ENCODE measurements at places on chromosomes 4 and X. TPM values are rescaled to one million over a fixed set of nuclear protein-coding genes. Genes with fewer than 3 reads are reported as not detected.

GRCh38 chr4:5050520-5051277 lies 581 bp upstream of the STK32B start:
- peak overlapping the region; percentile 94 for H3K4me3 ChIP-seq
- peak overlapping the region; percentile 91 for H3K27ac ChIP-seq
- no peaks in the 10 kb centered on the region for H3K27me3 ChIP-seq
- peaks cover 36% of the 10 kb centered on the region for H3K4me1 ChIP-seq

ETDA gene
- not detected for total RNA-seq

DNA sequence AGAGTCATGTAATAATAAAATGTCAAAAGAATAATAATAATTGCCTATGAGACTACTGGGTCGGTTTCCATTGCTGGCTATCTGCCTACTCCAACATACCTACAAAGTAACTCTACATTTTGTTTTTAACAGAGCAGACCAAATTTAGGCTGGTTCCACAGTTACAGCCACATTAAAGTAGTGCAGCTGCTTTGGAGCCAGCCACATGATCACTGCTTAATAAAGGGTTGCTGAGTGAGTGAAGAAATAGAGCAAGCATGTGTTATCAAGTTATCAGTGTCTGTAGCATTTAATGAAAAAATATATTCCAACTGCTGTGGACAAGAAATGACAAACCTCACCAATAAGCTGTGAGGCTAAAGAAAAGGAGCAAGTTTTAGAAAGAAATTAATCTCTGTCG lies 782.3 kb downstream of the PCDH18 start:
- H3K27me3 ChIP-seq = no peaks in the 10 kb centered on the region
- no peak overlapping the region for H3K4me3 ChIP-seq
- H3K27ac ChIP-seq = no peak overlapping the region

GRCh38 chrX:13346646-13347045 lies 26.8 kb upstream of the ATXN3L start:
- peaks cover 2% of the 10 kb centered on the region for H3K4me1 ChIP-seq
- DNase-seq = no peak
- H3K27ac ChIP-seq = no peak overlapping the region
- H3K27me3 ChIP-seq = no peaks in the 10 kb centered on the region
